ENCODE measurements at places on chromosomes 3 and 15.

- no peak for DNase-seq
Measured at GRCh38 chr3:110856916-110857315, 214.7 kb upstream of the NECTIN3 start.

DNA sequence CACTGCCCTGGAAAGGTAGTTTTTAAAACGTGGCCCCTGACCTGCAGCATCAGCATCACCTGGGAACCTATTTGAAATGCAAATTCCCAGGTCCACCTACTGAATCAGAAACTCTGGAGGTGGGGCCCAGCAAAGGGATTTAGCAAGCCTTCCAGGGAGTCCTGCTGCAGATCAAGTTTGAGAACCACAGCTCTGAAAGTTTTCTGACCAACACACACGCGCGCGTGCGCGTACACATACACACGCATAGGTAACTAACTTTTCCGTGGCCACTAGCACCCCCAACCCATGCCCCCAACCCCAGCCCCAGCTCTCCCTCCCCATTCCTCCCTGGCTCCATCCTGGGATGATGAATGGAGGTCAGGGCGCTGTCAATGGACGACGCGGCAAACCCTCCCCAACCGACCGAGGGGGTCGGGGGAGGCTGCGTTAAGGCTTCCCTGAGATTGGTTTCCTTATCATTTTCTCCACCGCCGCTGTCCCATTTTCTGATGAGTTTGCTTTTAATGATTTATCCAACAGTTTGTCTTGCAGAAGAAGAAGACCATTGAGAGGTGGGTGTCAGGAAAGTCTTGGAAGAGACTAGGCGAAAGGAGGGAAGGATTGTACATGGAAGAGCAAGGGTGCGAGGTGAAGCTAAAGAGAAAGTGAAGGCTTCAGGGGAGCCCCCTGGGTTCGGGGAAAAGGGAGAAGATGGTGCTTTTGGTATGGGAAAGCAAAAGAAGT lies 590 bp upstream of the BOC start:
- no peak for DNase-seq

DNA sequence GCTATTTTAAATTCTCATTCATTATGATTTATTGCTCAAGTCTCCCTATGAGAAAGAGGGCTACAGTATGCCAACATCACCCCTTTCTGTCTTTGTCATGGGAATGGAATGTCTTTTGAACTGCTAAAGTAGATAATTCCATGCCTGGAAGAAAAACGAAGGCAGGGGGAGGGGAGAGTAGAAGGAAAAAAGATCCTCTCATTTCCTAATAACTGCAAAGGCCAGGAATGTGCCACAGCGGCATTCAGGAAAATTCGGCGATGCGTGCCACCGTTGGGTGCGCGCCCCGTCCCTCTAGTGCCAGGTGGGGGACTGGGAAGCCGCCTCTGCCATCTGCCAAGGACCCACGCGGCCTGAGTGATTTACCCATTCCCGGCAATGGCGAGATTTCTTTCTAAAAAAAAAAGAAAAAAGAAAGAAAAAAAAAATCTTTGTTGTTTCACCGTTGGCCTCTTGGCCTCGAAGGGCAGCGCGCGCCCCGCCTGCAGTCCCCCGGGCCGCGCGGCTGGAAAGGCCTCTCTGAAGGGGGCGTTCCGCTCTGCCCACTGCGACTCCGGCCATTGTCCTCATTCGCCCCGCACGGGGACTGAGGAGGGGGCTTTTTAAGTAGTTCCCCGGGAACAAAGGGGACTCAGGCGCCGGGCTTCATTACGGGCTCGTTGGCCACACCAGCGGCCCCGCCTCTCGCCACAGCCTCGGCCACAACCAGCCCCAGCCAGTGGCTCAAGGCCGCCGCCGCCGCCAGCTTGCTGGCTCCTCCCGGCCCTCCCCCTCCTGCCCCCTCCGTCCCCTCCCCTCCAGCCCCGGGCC lies 54.5 kb downstream of the CPN2 start:
- no peak for DNase-seq

GRCh38 chr3:134419214-134419959 lies 45.1 kb upstream of the AMOTL2 start:
- DNase-seq, result no peak

GRCh38 chr15:47971637-47972036 lies 149.2 kb upstream of the SLC24A5 start:
- no peak for DNase-seq

DNA sequence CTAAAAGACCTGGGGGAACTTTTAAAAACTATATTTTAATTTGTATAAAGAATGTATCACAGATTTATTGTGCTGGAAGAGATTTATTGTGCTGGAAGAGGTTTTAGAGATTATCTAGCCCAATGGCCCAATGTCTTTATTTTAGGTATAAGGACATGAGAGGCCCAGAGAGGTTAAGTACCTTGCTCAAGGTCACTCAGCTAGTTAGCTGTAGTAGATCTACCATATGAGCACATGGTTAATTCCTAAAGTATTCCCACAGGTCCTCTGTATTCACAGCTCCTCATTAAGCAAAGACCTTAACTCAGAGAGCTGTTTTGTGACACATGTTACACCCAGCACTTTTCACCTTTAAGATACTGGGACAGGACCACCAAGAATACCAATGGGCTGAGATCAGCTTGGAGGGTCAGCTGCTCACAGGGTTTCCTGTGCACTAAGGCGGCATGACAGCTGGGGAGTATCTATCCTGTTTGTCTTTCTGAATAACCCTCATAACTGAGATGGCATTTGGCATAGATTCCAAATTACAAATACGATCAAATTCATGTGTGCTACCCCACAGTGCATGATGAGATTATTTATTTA lies 143.1 kb upstream of the TBL1XR1 start:
- no peak for DNase-seq

- no peak for DNase-seq
Measured at GRCh38 chr15:35720019-35720418, 174.1 kb upstream of the DPH6 start.

DNA sequence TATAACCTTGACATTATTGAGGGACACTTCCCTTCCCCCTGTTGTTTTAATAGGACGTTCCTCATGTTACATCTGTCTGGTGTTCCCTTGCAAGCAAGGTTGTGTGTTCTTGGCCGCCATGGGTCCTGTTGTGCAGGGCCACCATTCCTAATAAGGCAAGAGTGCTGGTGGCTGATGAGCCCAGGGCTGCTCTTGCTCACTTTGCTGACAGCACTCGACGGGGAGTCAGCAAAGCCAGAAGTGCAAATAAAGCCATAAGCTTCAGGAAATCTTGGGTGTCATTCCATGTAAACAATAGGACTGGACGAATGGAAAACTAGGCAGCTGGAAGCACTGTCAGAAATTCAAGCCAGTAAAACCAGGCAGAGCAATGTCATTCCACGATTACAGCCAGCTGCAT lies 75.8 kb downstream of the SQOR start:
- DNase-seq, result no peak

GRCh38 chr3:106309274-106309673 lies 440.5 kb upstream of the CBLB start:
- no peak for DNase-seq

- DNase-seq, result no peak
Measured at GRCh38 chr3:103269287-103269686, 834.5 kb downstream of the ZPLD1 start.

- no peak for DNase-seq
Measured at GRCh38 chr15:27592036-27592760, 506.9 kb downstream of the OCA2 start.

DNA sequence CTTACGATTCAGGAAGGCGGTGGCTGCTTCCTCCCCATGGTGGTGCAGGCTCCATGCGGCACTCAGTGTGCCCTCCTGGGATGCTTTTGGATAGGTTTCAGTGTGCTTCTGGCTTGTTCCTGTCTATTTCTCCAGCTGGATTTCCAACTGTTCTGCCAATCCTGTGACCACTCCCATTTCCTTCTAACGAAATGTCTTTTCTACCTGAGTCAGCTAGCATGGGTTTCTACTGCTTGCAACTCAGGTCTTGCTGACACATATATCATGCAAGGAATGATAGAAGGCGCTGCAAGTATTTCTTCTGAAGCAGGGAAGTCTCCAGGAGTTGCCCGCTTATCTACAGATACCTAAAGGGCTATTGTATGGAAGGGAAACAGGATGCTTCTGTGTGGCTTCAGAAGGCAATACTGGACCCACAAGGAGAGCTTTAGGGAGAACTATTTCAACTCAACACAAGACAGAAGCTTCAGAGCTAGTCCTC lies 244.4 kb downstream of the OPA1 start:
- DNase-seq, result no peak

- DNase-seq, result no peak
Measured at GRCh38 chr3:17607905-17608304, 134.5 kb downstream of the TBC1D5 start.

GRCh38 chr15:65379986-65380385 lies 2.2 kb upstream of the IGDCC3 start:
- no peak for DNase-seq

GRCh38 chr15:55742498-55742926 lies 440 bp downstream of the PRTG start:
- no peak for DNase-seq

DNA sequence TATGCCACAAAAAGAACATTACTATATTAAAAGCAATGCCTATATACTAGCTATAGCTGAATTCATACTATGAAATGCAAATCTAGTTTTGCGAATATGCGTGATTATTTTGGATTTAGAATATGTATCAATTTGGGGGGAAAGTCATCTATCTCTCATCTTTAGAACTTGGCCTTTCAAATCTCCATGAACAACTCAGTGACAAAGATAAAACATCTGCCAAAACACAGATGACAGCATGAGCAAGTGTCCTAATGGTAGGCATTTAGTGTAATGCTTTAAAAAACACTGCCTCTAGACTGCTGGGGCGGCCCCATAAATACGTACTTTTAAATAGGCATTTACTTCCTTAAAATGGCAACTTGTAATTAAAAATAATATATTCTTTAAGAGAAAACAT lies 2.7 kb downstream of the CD47 start:
- DNase-seq, result no peak

DNA sequence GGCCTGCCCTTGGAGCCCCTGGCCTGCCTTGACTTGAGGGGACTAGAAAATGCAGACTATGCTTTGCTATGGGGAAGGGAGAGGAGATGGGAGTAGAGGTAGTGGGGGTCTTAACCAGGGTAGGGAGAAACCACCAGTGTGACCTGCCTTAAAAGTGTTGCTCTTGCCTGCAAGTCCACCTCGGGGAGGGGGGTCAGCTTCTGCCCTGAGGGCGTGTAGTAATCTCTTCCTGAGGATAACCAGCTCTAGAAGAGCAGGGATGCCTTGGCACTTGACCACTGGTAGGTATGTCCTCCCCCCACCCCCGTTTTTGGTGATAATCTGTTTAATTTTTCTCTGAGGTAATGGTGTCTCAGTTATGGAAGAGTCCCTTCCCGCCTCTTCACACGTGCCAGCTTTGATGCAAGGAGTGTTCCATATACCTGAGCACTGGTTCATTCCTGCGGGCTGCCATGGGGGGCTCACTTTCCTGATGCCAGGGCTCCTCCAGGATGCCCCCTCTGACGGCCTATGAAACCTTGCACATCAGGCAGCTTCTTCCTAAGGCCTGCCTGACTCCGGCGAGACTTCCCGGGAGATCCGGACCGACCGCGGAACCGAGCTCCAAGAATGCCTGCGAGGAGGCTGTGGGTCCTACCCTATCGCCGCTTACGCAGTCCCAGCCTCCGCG lies 780 bp upstream of the P4HTM start:
- no peak for DNase-seq

DNA sequence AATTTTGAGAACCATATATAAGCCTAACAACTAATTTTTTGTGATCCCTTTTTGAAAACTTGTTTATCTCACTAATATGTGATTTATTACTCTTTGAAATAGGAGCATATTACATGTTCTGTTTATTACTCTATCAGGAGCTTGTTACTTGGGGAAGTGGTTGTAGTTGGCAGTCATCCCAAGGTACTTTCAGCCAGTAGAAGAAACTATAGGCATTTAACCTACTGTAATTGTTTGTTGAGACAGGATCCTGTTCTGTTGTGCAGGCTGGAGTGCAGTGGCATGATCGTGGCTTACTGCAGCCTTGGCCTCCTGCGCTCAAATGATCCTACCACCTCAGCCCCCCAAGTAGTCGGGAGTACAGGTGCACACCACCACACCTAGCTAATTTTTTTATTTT lies 195.6 kb downstream of the TCF12 start:
- peak; percentile 13 for DNase-seq

DNA sequence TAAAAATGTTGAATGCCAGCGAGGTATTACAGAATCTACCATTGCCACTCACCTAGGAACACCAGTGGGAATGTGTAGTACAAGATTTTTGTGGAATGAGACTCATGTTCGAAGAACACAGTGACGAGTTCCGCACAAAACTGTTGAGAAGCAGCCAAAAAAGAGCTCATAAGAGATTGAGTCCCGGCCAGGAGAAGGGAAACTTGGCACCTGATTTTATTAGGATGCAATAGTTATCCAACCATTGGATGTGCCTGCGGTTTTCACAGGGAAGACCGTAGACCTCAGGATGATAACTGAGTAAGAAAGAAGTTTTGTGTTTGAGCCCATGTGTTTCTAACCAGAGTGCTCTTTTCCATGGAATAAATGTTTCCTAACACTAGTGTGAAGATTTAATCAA lies 88.9 kb downstream of the PTPRG start:
- peak; percentile 88 for DNase-seq

GRCh38 chr3:45654397-45654944 lies 34.7 kb upstream of the SACM1L start:
- no peak for DNase-seq

DNA sequence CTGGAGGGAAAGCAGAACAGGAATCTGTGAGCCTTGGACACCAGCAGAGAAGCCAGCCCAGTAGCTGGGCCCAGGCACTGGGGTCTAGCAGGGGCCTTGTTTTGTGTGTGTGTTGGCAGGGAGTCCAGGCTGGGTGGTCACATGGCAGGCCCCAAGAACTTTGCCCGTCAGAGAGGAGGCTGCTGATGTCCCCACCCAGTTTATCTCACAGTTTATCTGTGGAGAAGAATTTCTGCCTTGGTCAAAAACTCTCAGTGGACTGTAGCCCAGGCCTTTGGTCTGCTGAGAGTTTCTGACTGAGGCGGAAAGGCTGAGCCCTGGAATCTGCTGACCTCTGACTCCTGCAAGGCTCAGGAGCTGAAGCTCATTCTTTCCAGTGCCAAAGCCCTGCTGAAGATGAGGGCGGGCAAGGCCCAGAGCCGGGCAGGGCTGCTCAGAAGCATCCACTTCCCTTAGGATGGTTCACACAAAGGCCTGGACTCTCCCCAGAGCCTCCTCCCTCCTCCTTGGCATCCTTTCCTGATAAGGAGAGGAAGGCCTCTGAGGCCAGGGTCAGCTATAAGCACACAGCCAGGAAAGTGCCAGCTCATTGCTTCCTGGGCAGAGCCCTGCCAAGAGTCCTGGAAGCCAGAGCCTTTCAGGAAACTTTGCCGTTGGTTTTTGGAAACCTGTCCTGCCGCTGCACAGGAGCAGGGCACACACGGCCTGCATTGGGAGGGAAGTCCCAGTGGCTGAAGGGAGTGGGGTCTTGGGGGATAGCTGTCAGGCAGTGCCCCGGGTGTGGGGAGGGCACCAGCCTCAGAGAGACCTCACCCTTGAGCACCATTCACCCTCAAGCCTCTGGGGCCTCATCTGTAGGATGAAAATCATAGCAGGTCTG lies 37.2 kb upstream of the SLCO2A1 start:
- DNase-seq, result no peak

GRCh38 chr3:14146381-14147065 lies 21.7 kb downstream of the TMEM43 start:
- DNase-seq, result no peak

- DNase-seq, result no peak
Measured at GRCh38 chr15:32936283-32936918, 218.6 kb downstream of the GREM1 start.

Data from skeletal muscle cell (primary cell).